ENCODE measurements at places on chromosomes 5 and 9.

- DNase-seq = no peak
Observed at GRCh38 chr9:75957116-75957515, 66.6 kb downstream of the PCSK5 start.

- no peak for DNase-seq
Observed at GRCh38 chr9:100370064-100370723, 17.5 kb upstream of the TEX10 start.

DNA sequence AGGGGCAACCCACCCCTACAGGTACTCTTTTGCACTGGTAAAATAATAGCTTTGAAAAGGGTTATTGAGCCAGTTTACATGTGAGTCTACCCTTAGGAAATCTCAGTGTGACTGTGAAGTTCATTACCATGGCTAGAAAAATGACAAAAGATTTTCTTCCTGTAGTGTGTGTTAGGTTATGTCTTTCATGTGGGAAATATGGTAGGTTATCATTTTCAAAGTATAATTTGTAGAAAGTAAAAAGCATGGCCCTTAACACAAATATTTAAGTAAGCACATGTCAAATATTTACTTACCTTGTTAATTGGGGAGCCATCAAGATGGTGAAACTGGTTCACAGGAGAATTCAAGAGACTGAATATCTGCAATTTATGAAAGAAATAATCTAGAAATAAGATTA lies 37.3 kb upstream of the PLPP1 start:
- no peak for DNase-seq

DNA sequence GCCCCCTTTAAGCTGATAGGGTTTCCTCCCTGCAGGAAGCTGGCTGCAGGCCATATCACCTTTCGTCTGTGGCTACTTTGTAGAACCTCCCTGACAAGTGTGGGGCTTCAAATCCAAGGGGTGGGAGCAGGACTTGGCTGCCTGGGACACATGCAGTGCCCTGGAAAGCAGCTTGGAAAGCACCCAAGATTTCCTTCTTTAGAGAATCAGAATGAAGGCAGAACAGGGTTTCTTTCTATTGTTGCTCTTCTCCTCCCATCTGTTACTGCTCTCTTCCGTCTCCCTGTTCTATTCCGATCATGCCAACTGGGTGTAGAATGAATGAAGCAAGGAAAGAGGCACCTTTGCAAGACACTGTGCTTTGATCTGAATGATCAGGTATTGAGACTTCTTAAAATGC lies 282.2 kb downstream of the MED10 start:
- no peak for DNase-seq

DNA sequence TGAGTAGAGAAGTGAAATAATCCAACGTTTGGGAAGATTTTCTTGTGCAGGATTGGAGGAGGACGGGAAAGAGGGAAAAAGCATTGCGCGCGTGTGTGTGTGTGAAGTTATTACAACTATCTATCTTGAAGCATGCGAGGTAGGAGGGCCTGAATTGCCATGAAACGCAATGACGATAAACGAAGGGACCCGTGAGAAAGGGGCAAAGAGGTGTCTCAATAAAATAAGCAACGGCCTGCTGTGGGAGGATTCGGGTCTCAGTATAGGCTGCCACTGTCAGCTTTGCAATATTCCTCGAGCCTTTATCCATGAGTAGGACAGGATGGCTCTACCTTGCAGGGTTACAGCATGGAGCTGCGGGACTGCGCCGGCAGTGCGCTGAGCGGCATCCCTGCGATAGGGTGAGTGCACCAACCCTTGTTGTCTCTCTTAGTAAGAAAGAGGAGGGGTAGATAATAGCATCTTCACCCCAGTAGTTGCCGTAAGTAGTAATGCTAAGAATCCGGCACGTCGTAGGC lies 631 bp upstream of the RCL1 start:
- DNase-seq = no peak

- DNase-seq = no peak
Observed at GRCh38 chr5:55021821-55022220, 2.2 kb upstream of the GZMK start.

DNA sequence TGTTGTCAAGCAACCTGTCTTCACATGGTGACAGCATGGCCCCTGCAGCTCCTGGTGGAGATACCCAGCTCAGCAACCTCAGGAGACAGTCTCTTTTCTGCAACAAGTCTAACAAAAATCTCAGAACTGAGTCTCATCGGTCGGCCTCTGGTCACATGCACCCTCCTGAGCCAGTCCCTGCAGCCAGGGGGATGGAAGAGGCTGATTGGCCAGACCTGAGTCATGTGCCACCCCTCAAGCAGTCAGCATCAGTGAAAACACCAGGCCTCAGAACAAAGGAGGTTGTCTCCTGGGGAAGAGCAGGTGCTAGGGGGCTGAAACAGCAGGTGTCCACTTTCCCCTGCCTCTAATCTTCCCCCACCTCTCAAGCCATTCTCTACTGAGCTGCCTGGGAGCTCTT lies 54.4 kb downstream of the SMIM23 start:
- DNase-seq = no peak

DNA sequence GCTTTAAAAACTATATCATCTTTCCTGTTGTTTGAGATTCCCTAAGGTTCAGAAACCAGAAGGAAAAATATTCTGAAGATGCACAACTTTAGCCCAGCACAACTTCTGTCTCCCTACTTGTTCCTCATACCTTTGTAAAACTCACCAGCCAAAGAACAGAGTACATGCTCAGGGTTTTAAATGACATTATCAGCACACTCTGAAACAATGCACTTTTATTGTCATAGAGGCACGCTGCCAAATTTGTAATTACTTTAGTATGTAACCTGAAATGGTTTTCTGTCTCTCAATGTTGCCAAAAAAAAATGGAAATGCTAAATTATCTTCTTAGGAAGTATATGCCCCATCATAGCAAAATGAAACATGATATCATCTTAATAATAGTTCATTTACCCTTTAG lies 383.6 kb upstream of the CDH6 start:
- no peak for DNase-seq

DNA sequence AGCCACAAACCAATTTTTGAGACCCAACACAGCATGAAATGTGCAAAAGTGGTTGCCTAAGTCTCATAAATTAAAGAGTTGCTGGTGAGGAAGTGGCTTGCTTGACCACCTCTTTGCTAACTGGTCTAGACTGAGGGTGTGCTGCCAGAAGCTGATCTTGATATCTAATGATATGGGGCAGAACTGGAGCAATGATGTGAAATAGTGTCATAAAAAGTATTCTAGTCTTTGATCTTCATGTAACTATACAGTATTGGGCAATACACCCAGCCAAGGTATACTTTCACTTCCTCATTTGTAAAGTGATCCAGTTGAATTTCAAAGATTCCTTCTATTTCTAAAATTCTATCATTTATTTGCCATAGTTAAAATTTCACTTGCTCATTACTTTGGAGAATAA lies 5.9 kb upstream of the YTHDC2 start:
- DNase-seq = no peak

- DNase-seq = no peak
Observed at GRCh38 chr9:133371261-133371711, 4.6 kb downstream of the SURF4 start.

DNA sequence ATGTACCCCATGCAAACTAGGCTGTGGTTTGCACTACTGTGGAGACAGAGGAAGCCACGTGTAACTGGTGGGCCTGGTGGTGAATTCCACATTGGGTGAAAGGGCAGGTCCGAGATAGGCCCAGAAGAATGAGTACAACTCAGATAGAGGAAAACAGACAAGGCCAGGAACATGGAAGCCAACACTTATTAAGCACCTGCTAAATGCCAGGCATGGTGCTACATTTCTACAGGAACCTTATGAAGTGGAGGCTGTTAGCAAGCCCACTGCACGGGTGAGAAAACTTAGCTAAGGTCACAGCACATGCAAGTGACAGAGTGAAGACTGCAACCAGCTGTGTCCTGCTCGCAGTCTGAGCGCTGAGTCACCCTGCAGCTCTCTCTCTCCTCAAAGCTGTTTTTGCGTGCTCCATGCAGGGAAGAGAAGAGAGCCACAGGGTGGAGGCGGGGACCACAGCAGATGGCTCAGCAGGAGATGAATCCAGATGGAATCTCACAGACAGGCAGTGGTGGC lies 65.5 kb upstream of the SPTLC1 start:
- DNase-seq = no peak

- no peak for DNase-seq
Observed at GRCh38 chr5:73997960-73998359, 372.0 kb downstream of the ARHGEF28 start.

DNA sequence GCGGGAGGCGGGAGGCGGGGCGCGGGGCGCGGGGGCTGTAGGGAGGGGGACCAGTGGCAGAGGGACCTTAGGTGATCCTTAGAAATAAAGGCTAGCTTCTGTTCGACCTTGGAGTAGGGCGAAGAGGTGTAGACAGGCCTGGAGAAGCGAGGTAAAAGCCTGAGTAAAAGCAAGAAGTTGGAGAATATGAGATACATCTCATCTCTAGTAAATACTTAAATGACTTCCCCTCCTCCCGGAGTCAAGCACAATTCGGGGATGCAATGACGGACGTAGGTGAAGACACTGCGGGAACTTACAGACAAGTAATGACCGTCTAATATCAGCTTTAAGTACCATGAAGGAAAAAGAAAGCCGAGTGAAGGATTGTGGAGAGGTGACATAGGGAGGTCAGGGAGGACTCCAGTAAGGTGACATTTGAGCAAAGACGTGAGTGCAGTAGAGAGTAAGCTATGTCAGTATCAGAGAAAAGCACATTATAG lies 466 bp downstream of the SMC2 start:
- DNase-seq = no peak

DNA sequence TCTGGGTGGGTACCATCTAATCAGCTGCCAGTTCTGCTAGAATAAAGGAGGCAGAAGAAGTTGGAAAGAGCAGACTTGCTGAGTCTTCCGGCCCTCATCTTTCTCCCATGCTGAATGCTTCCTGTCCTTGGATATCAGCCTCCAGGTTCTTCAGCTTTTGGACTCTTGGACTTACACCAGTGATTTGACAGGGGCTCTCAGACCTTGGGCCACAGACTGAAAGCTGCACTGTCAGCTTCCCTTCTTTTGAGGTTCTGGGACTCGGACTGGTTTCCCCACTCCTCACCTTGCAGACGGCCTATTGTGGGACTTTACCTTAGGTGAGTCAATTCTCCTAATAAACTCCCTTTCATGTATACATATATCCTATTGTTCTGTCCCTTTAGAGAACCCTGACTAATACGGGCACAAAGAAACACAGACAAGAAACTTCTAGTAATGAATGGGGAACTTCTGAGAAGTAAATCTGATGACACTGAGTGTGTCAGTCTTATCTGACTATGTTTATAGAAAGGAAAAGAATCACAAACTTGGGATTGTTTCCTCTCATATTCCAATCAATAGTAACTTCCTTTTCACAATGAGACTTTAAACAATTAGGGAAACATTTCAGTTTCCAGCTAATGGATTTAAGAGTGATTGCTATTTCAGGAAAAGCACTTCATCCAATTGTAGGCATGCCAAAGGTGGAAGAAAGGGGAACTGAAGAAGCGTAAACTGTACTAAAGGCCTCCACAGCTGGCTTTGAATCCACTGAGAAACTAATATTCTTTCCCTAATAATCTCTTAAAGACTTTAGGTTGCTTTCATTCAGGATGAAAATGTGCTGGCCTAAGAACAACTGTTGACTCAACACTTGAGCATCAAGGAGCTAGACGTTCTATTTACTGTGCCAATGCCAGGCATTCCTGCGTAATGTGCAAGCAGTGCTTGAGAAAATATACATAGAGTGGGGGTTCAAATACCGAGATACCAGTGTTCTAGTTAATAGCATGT lies 127.9 kb upstream of the PTGER4 start:
- peak; percentile 4 for DNase-seq

GRCh38 chr9:123414936-123415930 lies 59.2 kb downstream of the CRB2 start:
- DNase-seq = no peak

DNA sequence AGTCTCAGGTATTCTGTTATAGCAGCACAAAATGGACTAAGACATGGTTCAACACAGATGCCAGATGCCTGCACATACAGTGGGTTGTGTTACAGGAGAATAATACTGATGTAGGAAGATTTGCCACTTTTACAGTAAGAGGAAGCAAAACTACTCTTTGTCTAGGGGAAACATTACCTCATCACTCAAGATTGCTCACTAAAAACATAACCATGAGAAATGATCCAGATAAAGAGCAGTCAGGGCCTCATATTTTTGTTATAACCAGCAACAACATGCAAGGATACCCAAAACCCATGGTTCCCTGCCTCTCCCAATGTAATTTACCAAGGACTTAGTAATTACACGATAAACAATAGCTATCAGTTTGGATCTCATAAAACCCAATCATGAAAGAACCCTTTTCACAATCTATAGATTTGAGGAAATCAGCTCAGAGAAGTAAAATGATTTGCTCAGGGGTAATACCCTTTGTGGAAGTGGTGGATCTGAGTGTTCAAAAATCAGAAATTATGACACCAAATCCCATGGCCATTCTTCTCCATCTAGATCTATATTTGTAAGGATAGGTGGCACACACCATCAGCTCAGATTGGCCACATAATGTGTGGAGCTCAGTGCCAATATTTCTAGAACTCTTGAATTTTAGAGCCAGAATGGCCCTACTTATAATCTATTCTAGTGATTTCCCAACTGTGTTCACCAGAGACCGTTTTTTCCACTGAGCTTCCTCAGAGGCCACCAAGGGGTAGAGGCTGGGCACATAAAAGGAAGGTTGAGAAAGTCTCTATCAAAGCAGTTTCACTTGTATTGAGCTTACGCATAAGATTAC lies 27.8 kb downstream of the DPYSL3 start:
- DNase-seq = no peak

- peak; percentile 72 for DNase-seq
Observed at GRCh38 chr9:136631038-136632000, 31.4 kb upstream of the EGFL7 start.

GRCh38 chr5:32329395-32329834 lies 16.7 kb upstream of the MTMR12 start:
- no peak for DNase-seq

GRCh38 chr5:11182441-11183080 lies 421.5 kb upstream of the DAP start:
- peak; percentile 13 for DNase-seq

DNA sequence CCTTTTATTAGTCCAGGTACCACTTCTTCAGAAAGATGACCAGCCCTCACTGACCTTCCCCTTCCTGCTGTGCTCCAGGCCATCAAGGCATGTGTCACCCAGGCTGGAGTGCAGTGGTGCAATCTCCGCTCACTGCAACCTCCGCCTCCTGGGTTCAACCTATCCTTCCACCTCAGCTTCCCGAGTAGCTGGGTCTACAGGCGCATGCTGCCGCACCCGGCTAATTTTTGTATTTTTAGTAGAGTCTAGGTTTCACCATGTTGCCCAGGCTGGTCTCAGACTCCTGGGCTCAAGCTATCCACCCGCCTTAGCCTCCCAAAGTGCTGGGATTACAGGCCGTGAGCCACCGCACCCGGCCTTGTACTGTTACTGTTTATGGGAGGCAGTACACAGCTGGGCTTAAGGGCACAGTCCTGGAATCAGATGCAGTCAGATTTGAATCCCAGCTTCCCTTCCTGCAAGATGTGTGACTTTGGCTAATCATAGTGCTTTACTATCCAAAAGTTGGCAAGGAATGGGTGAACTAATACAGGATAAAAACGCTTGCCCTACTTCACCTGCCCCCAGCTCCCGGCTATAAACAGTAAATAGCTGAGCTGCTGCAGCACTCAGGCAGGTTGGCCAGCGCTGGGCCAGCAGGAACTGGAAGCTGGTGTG lies 483 bp upstream of the EIF4EBP3 start:
- DNase-seq = no peak
